NCI-H2081 (cell line): ENCODE measurements at places on chromosomes 11 and 22.

DNA sequence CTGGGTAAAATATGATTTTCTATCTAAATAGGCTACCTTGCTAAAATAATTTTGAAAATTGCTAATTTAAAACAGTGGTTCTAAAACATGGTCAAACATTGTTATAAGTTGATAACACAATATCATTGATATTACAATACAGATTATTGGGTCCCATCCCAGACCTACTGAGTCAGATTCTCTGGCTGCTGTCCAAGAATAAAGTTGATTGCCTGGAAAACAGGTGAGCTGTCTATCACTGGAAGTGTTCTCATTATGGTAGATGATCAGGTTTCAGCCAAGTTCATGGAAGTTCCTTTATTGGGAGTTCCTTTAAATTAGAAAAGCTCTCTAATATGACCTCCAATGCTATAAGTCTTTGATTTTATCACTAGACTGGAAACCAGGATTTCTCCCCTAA, 52.3 kb downstream of the SC5D start:
- DNase-seq = no peak

DNA sequence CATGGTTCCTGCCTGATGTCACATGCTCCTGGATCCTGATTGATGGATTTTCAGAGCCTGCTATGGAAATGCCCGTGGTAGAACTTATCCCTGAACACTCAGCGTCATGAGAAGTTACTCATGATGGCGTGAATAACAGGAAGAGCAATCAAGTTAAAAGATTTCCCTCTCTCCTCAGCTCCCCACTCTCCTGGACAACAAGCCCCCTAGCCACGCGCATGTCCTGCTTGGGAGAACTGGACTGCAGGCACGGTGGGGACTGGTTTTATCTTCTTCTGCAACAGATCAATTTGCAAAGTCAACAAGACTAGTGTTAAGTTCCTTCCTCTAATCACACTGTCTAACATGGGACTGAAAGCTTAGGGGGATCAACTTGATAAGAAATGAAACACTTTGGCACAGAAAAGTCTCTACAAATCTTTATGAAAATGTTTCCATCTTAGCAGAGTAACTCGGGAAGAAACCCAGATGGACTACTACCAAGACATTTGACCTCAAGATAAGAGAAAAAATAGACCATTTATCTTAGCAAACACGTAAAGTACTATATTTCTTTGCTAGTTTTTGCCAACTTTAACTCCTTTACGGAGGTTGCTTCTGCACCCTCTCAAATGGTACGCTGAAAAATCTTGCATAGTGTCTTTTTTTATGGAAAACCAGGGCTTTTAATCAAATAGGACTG, 27.6 kb downstream of the POU2AF1 start:
- DNase-seq = no peak

DNA sequence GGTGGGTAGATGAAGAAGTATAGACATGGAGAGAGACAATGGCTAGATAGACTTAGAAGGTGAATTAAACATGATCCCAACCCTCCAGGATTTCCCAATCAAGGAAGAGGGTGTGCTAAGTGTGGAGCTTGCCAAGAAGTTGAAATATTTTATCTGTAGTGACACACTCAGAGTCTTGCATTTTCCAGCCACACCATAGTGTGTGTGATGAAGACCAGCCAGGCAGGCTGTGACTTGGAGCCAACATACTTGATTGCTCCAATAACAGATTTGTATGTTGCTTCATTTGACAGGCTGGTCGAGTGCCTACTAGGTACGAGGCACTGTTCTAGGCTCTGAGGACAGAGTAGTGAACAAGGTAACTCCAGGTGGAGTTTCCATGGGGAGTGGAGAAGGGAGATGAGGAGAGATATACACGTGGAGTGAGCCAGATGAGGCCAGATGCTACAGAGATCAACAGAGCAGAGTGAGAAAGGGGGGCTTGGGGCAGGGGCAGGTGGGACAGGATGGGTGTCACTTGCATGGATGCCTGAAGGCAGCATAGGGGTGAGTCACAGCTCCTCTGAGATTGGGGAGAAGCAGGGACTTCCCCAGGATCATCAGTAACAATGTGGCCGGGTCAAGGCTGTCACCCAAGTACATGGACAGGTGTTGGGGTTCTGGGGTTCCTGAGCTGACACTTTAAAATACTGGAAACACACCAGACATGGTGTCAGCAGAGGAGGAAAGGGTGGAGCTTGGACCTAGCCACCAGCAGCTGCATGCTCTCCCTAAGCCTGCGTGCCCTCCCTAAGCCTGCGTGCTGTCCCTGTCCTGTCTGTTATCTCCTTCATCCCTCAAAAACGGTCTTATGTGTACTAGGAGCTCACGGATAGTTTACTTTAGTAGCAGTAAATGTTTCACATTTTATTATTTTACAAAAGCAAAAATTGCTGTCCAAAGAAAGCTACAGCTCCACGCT, 23.6 kb downstream of the PDGFB start:
- no peak for DNase-seq

DNA sequence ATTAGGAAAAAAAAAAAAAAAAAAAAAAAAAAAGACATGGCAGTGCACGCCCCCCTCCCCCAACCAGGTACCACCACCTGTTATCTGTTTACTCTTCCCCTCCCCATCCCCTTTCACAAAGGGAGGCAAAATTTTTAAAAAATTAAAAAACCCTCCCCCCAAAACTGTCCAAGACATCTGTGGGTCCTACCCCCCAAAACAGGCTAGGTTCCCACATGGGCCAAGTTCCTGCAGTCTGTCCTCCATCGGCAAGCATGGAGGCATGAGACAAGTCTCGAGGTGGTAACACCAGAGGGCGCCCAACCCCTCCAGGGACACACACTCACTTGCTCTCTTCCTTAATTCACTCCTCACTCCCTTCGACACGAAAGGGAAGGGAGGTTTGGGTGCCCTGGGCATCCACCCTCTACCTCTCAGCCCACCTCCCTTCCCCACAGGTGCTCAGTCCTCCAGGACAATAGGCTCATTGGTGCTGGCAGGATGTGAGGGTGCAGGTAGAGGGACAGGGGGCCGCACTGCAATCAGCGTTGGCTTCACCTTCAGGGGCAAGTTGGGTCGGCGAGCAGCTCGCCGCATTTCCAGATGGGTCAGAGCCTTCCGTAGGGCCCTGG, 2.2 kb upstream of the TUT1 start:
- DNase-seq = peak; percentile 29

- DNase-seq = no peak
Observed at GRCh38 chr11:60933416-60934123, 9.3 kb downstream of the TMEM132A start.

DNA sequence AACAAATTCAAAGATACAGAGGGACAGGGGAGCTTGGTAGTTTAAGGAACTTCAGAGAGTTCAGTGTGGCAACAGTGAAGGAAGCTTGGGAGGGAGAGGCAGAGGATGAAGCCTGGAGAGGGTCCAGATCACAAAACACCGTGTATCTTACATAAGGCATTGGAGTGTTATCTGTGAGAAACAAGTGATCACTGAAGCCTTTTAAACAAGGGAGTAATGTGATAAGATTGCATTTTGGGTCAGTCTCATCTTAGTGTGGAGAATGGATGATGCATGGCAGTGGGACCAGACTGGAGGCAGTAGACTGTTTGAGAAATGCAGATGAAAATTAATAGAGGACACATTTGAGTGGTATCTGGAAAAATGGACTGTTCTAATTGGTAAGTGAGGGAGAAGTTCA, 79.4 kb downstream of the EXT2 start:
- no peak for DNase-seq

GRCh38 chr11:126793596-126793995, 207.0 kb downstream of the KIRREL3 start:
- DNase-seq = no peak

DNA sequence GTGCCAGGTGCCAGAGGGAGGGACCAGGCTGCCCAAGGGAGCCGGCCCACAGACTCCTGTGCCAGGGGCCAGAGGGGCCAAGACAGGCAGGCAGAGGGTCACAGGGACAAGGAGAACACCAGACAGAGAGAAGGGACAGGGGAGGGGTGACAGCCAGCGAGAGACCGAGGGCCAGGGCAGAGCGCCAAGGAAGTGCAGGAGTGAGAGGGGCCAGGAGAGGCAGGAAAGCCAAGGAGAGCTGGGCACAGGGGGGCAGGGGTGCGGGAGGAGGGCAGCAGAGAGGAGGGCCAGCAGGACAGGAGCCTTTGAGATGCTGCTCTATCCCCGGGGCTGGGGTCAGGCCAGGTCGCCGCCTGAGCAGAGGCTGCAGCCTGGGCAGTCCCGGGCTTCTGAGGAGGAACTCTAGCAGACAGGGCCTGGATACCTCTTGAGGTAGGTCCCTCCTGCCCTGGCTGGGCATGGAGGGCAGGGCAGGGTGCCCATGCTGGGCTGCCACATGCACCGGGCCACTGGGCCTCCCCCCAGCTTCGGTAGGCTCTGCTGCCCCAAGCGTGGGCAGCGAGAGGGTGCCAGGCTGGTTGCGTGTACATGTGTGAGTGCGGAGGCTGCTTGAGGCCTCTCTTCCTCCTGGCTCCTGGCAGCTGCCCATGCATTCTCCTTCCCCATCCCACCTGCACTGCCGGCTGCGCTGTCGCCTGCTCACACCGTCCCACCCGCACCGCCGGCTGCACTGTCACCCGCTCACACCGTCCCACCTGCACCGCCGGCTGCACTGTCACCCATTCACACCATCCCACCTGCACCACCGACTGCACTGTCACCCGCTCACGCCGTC, 12.2 kb downstream of the LSP1 start:
- no peak for DNase-seq

GRCh38 chr11:45341372-45341771, 55.2 kb upstream of the SYT13 start:
- peak; percentile 13 for DNase-seq

DNA sequence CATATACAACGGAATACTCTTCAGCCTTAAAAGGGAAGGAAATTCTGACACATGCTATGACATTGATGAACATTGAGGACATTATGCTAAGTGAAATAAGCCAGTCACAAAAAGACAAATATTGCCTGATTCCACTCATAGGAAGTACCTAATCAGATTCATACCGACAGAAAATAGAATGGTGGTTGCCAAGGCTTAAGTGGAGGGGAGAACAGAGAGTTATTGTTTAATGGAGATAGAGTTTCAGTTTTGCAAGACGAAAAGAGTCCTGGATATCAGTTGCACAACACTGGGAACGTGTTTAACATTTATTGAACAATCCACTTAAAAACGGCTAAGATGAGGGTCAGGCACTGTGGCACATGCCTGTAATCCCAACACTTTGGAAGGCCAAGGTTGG, 45.6 kb upstream of the HIPK3 start:
- no peak for DNase-seq

- DNase-seq = no peak
Observed at GRCh38 chr11:118060081-118060661, 16.7 kb upstream of the TMPRSS4 start.

GRCh38 chr11:83744620-83745192, 458.5 kb upstream of the CCDC90B start:
- DNase-seq = no peak

- peak; percentile 56 for DNase-seq
Observed at GRCh38 chr11:127461241-127462064, 460.9 kb upstream of the KIRREL3 start.

DNA sequence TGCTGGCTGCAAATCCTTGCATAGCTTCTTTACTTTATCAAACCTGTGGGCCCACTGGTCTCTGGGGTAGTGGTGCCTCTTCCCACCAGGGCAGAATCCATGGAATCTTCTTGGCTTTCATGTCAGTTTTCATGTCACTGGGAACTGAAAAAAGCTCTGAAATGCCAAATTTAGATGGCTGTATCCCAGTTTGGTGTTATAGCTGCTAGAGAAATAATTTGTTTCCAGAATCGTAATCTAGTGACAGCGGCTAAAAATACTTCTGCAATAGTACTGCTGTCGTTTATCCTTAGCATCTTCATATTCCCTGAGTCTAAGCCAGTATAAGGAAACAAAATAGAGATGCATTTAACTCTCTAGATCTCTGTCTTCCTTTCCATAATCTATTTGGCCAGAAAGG, 983.4 kb upstream of the FAT3 start:
- no peak for DNase-seq

- no peak for DNase-seq
Observed at GRCh38 chr11:71304045-71304444, 51.7 kb upstream of the SHANK2 start.

- no peak for DNase-seq
Observed at GRCh38 chr11:9951807-9952206, 287.9 kb downstream of the SWAP70 start.

DNA sequence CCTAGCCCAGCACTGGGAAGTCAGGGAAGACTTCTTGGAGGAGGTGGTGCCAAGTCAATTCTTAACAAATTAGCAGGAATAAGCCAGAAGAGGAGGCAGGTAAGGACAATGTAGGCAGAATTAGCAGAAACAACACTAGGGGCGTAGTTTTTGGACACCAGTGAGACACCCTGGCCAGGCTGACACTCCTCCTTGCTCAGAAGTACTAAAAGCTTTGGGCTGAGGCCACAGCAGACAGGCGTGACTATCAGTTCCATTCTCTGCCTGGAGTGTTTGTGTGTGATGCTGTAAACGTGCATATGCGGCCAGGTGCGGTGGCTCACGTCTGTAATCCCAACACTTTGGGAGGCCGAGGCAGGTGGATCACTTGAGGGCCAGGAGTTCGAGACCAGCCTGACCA, 36.0 kb downstream of the PHF21B start:
- DNase-seq = no peak

- peak; percentile 18 for DNase-seq
Observed at GRCh38 chr11:65779919-65780769, 632 bp downstream of the AP5B1 start.

GRCh38 chr11:112051768-112052167, 22.0 kb downstream of the PIH1D2 start:
- no peak for DNase-seq

GRCh38 chr11:475941-476340, 25.9 kb downstream of the PTDSS2 start:
- DNase-seq = no peak

- DNase-seq = no peak
Observed at GRCh38 chr11:130220311-130221035, 60.9 kb downstream of the ST14 start.

GRCh38 chr22:23518376-23519187, 61.5 kb downstream of the IGLL1 start:
- no peak for DNase-seq

DNA sequence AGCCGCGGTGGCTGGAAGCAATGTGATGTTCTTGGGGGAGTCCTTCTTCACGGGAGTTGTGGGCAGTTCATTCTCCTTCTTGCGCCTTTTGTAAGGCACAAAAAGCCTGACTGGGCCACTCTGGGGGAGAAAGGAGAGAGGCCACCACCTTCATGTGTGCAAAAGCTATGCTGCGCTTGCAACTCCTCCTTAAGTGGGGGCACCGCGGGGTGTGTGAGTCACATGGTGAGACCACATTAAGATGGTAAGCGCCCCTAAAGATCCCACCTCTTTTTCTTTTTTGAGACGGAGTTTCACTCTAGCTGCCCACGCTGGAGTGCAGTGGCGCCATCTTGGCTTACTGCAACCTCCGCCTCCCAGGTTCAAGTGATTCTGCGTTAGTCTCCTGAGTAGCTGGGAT, 14.1 kb downstream of the DEAF1 start:
- no peak for DNase-seq
